Epithelial cell of esophagus (primary cell): ENCODE measurements at places on chromosomes 11 and 22.

- no peak for DNase-seq
Measured at GRCh38 chr11:27596388-27596787, 89.8 kb upstream of the LIN7C start.

- no peak for DNase-seq
Measured at GRCh38 chr11:95247127-95247684, 16.2 kb upstream of the SESN3 start.

GRCh38 chr22:46577368-46578249, 40.2 kb upstream of the CELSR1 start:
- DNase-seq: no peak

DNA sequence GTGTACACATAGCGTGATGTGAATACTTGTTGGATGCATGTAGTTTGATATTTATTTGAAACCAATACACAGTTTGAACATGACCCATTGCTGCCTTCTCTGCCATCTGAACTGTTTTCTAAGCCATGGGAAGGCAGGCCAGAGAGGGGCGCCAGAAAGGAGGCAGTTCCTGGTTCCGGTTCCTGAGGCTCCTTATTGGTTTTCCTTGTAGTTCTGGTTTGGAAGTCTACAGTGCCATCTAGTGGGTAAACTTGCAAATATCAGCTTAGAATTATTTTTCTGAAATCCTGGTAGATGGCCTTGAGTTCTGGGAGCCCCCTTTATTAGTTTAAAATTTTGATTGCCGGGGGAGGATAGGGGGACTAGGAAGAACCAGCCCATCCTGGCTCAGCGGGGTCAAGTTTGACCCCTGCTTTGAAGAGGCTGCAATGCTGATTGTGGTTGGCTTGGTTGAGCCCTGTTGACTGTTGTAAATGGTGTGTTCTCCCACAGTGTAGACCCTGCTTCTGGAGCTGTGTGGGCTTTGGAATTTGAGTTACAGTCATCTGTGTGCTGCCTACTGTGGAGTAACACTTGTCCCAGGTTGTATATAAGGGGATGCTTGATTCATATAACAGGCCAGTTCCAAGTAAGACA, 48.4 kb downstream of the GRAMD1B start:
- peak; percentile 75 for DNase-seq

GRCh38 chr11:92411431-92411830, 186.8 kb downstream of the FAT3 start:
- no peak for DNase-seq

GRCh38 chr11:116371146-116371545, 401.6 kb downstream of the BUD13 start:
- no peak for DNase-seq

DNA sequence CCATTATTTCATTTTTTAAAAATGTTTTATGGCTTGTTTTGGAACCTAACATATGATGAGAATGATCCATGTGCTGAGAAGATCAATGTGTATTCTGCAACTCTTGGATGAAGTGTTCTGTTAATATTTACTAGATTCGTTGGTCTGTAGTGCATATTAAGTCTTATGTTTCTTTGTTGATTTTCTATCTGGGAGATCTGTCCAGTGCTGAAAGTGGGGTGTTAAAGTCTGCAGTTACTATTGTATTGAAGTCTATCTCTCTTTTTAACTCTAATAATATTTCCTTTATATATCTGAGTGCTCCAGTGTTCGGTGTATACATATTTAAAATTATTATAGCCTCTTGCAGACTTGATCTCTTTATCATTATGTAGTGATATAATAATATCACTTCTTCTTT, 11.9 kb downstream of the PATE3 start:
- no peak for DNase-seq
